Stimulated activated CD4-positive, alpha-beta T cell treated with anti-CD3 and anti-CD28 coated beads, Interleukin-1b, Interleukin-23, amount 100 ng/mL, for 24 hours (primary cell): ENCODE measurements at places on chromosomes 6 and 20.

- no peak for DNase-seq
Measured at GRCh38 chr6:102026649-102027048, 633.1 kb downstream of the GRIK2 start.

- no peak for DNase-seq
Measured at GRCh38 chr6:151548201-151548600, 54.4 kb downstream of the CCDC170 start.

DNA sequence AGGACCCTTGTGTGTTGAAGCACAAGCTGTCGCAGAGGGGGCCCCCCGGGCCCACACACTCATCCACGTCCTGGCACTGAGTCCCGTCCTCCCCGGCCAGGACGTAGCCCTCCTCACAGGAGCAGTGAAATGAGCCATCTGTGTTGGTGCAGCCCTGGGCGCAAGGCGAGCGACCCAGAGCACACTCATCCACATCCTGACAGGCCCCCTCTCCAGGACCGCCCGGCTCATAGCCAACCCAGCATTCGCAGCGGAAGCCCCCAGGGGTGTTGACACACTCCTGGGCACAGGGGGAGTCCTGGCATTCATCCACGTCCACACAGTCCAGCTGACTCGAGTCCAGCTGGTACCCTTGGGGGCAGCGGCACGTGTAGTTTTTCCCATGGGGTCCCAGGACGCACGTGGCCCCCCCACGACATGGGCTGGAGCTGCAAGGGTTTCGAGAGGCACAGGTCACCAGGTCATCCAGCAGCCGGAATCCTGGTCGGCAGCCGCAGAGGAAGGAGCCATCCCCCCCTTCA is 1.2 kb downstream of the CD93 start:
- DNase-seq: no peak

DNA sequence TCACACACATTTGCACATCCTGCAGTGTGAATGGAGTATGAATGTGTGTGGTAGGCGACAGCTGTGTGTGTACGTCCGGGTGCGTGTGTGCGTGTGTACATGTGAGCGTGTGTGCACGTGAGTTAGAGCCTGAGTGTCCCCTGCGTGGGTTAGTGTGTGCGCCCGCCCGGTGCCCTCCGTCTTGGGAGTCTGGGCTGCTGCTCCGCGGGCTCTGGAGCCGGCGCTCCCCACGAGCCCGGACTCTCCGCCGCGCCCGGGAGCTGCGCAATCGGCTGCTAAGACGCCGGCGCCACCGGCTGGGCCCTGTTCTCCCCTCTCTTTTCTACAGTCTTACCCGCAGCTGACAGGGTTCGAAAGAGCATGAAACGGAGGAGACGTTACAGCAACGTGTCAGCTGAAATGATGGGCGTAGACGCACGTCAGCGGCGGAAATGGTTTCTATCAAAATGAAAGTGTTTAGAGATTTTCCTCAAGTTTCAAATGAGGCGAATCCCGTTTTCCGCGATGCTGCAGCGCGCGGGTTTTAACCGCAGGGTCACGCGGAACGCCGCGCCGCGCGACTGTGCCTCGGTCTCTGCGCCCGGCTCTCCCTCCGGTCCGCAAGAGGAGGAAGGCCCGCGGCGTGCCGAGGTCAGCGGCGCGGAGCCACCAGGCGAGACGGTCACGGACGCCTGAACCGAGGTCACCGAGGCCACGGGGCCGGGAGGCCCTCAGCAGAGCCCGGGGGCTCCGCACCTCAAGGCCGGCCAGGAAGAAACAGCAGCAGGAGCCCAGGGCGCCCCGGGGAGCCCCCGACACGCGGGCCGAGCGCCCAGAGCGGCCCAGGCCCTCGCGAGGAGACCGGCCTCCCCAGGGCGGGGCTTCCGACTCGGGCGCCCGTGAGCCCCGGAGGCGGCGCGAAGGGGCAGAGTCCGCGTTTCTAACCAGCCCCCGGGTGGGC is 95.3 kb upstream of the BHLHE23 start:
- peak; percentile 24 for DNase-seq

DNA sequence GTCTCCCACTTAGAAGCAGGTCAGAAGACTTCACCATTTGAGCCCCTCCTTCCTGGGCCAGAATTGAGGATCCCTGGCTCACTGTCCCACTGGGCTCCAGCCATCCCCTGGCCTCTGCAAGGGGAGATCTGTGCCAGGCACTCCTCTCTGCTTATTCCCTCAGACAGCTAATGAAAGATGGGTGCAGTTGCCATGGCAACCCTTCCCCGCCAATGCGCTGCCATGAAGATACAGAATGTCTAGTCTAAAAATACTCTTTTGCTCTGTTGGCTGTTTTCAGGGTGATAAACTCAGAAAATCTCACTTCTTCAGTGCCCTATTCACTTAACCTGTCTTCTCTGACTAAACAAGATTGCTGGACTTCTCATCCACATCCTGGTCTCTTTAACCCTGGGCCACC is 13.6 kb upstream of the TTLL2 start:
- no peak for DNase-seq

DNA sequence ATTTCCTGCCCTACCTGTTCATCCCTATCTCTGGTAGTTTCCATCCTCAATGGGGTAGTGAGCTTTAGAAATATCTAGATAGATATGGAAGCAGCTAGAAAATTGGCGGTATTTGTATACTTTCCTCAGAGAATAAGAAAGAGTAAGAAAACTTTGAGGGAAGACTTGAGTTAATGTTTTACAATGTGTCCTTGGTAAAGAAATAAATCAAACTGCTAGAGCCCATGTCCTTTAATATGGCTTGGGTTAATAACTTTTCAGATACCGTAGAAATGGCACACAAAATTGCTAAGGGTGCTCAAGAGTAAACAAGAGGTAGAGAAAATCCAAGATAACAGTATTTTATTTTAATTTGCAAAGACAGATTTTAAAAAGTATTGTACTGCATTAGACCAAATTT is 28.1 kb upstream of the PGK2 start:
- no peak for DNase-seq

DNA sequence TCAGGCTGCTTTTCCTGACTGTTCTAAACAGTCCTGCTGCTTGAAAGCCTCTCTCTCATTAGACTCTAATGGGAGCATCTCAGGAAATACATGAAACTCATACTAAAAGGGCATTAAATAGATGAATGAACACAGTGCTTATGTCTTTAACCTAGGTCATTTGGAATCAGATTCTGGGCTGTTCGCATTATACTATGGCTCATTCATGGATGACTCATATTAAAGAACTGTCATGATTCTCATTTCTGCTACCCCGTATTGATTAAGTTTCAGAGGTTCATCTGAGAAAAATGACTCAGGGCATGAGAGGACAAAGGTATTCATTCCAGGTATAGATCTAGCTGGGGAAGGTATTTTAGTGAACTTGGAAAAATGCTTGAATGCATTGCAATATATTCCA is 335.5 kb downstream of the GJA1 start:
- DNase-seq: no peak

DNA sequence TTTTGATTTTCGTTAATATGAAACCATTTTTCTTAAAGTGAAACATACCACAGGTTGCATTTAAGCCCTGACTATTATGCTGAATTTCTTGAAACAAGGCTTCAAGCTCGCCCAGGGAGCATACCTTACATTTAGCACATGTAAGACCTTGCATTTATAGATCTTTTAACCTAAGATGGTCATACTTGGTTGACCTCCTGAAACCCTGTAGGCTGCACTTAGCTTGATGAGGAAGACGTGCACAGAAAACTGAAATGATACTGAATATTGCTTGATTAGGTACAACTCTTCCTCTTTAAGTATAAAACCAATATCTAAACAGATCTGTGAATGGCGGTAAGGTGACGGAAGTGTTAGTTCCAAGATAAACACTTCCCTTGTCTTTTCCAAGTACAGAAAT is 82.2 kb downstream of the CTNNBL1 start:
- no peak for DNase-seq

DNA sequence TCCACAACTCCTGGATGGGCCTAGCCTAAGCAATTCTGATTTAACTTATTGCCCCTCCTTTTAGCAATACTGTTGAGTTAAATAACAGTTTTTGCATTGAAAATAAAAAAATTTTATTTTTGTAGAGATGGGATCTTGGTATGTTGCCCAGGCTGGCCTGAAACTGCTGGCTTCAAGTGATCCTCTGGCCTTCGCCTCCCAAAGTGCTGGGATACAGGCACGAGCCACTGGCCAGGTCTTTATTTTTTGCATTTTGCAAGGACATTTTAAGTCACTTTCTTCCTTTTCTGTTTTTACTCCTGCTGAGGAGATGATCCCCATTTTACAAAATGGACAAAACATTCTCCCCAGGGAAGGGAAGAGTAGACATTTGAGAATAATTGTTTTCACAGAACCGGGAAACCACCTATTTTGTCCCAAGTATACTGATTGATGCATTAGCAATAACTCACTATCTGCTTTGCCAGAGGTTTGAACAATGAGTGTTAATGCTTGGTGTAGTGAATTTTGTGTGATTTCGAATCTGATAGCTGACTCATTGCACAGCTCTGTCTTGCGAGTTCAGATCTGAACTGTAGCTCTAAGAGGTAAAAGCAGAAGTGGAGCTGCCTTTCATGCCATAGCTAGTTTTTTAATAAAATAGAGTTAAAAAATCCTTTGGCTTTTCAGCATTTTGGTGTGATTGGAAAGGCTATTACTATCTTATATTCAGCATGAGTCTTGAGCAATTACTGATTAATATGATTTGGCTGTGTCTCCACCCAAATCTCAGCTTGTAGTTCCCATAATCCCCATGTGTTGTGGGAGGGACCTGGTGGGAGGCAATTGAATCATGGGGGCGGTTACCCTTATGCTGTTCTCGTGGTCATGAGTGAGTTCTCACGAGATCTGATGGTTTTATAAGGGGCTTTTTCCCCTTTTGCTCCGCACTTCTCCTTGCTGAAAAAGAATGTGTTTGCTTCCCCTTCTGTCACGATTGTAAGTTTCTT is 20.9 kb downstream of the IGF2R start:
- no peak for DNase-seq

GRCh38 chr6:54515713-54516112 is 207.5 kb downstream of the TINAG start:
- DNase-seq: no peak

DNA sequence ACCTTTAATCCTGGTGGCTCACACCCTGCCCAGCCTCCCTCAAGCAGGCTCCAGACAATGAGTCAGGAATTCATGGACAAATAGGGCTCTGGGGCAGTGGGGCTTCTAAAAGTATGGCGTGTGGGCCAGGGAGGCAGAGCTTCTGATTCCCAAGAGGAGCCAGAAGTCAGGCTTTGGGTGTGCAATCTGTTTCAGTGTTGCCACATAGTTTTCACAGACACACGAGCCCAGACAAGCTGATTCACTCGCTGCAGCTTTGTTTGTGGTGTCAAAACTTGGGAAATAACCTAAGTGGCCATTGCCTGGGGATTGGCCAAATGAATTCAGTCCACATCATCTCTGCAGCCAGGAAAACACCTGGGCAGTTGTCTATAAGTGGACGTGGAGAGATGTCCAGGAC is 9.2 kb downstream of the PEDS1 start:
- no peak for DNase-seq

- no peak for DNase-seq
Measured at GRCh38 chr6:87572883-87573282, 16.9 kb downstream of the RARS2 start.

DNA sequence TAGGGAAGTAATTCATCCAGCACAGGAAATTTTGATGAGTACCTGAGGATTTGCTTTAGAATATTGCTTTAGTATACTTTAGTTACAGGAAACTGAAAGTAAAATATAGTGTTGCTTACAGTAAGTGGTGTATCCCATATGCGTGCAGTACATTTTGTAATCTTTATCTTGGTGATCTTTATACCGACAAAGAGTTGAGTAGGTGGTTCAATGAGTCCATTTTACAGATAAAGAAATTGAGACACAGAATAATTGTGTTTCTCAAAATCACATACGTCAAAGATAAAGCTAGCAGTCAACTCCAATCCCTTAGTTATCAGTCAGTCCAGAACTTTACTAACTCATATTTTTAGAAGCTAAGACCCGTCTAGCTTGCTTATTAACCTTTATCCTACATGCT is 65.8 kb upstream of the E2F3 start:
- DNase-seq: no peak

DNA sequence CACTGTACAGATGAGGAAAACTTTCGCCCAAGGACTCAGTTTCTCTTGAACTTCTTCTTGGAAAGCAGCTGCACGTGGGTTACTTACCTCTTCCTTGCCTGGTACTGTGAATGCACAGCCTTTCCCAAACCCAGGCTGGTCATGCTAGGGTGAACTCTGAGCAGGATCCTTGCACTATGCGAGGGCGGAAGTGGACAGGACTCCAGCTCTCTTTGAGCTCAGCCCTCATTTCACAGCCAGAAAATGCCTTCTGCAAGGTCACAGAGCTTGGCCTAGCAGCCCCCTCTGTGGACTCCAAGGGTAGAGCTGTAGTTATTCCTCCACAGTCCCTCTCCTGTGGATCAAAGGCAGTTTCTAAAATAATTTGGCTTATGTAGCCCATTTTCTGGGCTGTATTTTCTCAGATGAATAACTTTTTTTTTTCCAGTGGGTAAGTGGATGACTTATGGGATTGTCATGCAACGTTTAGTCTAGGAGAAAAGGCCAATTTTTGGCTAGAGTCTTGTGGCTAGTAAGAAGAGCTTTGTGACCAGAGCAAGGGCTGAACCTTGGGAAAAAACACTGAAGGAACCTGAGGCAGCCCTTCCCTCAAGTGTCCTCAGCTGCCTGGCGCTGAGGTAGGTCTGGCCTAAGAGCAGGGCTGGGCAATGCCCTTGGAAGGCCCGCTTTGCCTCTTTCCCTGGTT is 172.7 kb downstream of the SCP2D1 start:
- no peak for DNase-seq

DNA sequence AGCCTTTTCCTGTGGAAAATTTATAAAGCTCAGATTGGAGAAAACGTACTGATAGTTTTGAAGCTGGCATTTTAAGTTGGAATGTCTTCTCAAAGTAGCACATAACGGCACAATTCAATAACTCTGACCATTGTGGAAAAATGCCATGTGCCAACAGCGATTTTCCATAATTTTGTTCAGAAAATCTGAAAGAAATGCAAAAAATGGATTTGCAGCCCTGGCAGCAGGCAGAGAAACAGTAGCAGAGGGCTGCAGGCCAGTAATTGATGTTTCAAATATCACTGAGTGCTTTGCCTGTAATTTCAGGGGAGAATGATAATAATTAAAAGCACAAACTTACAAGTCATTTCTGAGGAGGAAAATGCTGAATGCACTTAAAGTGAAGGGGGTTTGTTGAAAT is 507.4 kb downstream of the MAFB start:
- DNase-seq: no peak

GRCh38 chr6:114521926-114522325 is 179.1 kb upstream of the HS3ST5 start:
- DNase-seq: no peak

- no peak for DNase-seq
Measured at GRCh38 chr6:130526466-130526865, 160.6 kb downstream of the TMEM200A start.

DNA sequence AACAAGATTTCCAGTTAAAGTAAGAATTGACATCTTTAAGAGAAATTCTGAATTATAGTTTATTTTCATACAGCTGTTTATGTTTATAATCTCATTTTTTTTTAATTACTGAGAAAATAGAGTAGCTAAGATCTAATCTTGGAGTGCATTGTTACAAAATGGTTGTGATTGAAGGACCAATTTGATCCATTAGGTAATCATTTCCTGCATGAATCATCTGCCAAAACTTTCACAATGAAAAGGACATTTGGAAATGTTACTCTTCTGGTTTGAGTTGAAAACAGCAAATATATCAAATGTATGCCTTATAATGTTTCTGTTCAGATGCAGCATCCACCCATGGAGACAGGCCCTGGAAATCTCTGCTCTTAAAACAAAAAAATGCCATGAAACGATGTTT is 19.0 kb downstream of the TUBB2A start:
- DNase-seq: no peak
